ENCODE measurements at places on chromosomes 2 and 18.

DNA sequence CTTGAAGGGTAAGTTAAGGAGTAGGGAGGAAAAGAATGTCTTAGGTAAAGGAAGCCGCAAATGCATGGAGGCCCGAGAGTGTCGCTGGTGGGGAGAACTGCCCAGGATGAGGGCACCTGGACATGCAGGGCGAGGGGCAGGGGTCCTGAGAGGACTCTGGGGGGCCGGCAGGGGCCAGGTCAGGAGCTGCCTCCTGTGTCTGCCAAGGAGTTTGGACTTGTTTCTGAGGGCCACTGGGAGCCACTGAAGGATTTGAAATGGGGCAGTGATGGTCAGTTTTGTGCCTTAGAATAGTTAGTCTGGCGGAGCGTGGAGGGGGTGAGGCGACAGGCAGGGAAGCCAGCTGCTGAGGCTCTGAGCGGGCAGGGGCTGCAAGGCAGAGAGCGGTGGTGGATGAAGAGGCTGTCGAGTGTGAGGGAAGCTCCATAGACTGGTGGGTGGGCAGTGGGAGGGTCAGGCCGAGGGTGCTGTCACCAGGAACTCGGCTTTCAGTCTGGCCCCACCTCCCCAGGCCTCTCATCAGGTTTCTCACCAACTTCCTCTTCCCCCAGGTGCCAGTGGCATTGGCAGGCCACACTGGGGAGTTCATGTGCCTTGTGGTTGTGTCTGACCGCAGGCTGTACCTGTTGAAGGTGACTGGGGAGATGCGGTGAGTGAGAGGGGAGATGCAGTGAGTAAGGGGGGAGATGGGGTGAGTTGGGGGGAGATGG is 14.7 kb upstream of the SLC4A3 start:
- no peak for DNase-seq

DNA sequence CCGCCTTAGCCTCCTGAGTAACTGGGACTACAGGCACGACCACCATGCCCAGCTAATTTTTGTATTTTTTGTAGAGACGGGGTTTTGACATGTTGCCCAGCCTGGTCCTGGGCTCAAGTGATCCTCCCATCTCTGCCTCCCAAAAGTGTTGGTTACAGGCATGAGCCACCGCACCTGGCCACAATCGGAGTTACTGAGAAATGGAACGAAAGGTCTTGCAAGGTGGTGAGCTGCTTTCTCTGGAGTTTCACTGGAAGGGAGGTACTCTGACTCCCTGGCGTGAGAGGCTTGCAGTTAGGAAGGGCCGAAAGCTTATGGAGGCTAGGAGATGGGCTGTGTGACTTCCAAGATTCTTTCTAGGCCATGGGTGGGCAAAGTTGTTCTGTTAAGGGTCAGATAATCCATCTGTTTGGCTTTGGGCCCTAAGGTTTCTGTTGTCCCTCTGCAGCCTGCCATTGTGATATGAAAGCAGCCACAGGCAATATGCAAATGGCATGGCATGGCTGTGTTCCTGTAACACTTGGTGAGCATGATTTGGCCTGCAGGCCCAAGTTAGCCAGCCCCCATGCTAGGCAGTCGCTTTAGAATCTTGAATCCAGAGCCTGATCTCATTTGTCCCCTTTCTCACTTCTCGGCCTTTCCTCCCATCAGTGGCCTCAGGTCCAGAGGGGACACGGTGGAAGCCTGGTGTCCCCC is 7.9 kb downstream of the EFHD1 start:
- DNase-seq: no peak

GRCh38 chr2:168601741-168602140 is 145.7 kb downstream of the CERS6 start:
- no peak for DNase-seq

GRCh38 chr2:196233805-196234475 is 62.6 kb upstream of the STK17B start:
- no peak for DNase-seq

DNA sequence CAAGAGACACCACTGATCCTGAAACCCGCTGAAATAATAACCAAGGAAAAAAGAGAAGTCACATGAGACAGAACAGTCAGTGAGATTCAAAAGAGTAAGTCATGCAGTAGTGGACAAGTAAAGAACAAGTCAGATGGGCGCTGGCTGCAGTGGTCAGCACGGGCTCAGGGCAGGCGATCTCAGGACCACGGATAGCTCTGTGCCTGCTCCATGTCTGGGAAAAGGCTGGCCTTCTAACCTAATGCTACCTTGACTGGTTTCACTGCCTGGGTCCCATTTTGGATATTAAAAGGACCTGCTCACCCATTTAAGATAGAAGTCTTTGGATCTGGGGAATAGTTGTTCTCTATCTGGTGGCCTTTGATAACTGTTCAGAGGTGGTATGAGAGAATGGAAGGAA is 61.7 kb upstream of the LCLAT1 start:
- no peak for DNase-seq

DNA sequence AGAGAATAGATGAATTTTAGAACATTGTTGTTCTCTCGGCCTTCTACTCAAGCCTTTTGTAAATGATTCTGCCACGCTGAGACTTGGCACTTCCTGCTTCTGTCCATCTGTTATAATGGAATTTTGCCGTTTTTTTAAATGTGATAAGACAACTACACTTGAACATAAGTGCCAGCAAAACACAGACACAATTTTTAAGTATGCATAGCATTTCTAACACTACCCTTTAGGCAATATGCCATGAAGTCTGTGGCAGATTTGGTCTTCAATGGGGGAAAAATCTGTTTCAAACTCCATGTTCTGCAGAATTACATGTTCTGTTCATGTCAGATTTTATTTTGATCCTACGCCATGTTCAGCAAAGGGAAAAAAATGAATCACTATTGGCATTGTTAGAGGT is 1170.7 kb upstream of the SLC39A10 start:
- no peak for DNase-seq

DNA sequence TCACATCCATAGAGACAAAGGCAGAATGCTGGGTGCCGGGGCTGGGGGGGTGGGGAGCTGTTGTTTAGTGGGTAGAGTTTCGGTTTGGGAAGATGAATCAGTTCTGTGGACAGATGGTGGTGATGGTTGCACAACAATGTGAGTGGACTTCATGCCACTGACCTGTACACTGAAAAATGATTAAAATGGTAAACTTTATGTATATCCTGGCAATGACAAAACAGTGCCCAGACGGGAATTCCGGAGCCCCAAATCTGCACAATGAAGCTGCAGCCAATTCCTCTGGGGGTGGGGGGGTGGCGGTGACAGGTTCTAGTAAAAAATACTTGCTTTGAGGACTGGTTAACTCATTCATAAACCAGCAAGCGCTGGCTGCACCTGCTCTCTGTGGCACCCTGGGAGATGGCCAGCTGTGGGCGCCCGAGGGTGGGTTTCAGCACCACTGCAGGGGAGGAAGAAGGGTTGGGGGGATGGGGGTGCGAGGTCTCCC is 81.8 kb upstream of the HPCAL1 start:
- no peak for DNase-seq

DNA sequence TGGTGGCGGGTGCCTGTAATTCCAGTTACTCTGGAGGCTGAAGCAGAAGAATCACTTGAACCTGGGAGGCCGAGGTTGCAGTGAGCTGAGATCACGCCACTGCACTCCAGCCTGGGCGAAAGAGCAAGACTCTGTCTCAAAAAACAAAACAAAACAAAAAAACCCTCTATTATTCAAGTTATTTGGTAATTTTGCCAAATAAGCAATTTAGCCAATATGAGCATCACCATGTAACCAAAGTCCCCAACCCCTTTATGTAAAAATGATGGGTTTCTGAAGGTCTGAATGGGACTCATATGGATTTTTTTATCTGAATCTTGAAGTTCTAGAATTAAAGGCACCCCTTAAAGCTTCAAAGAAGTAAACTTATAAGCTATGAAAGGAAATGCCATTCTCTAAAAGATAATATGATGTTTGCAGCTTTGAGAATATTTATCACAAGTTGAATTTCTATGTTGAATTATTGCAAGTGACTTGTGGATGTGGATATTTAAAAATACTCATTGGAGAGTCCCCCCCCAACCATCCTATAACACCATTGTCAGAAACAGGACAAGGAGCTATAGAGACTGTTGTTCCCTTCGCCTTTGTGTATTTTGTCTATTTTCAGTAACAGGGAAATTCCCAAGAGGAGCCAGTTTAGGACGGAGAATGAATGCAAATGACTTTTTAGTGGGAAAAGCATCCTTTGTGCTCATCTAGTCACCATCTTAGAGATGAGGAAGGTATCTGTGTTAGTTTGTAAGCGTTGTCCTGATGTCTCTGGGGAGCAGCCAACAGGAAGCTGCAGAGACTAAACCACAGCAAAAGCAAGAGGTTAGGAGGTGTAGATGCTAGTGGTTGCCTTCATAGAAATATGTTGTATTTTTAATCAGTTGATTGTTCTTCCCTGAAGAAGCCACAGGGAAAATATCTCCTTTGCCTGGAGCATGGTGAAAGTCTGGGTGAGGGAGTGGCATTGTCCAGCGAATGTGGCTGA is 68.3 kb downstream of the TET3 start:
- DNase-seq: no peak

GRCh38 chr2:119431155-119431975 is at the start of gene TMEM37:
Gene TMEM37, plus strand, starts transcription at chr2:119431854. Its CDS starts 50 bp downstream, at chr2:119431904.
- DNase-seq: no peak

GRCh38 chr2:30366199-30366691 is 80.8 kb upstream of the LCLAT1 start:
- no peak for DNase-seq

GRCh38 chr2:143431316-143431715 is 302.1 kb downstream of the ARHGAP15 start:
- DNase-seq: no peak

GRCh38 chr2:220949466-220949865 is 622.6 kb downstream of the EPHA4 start:
- no peak for DNase-seq

DNA sequence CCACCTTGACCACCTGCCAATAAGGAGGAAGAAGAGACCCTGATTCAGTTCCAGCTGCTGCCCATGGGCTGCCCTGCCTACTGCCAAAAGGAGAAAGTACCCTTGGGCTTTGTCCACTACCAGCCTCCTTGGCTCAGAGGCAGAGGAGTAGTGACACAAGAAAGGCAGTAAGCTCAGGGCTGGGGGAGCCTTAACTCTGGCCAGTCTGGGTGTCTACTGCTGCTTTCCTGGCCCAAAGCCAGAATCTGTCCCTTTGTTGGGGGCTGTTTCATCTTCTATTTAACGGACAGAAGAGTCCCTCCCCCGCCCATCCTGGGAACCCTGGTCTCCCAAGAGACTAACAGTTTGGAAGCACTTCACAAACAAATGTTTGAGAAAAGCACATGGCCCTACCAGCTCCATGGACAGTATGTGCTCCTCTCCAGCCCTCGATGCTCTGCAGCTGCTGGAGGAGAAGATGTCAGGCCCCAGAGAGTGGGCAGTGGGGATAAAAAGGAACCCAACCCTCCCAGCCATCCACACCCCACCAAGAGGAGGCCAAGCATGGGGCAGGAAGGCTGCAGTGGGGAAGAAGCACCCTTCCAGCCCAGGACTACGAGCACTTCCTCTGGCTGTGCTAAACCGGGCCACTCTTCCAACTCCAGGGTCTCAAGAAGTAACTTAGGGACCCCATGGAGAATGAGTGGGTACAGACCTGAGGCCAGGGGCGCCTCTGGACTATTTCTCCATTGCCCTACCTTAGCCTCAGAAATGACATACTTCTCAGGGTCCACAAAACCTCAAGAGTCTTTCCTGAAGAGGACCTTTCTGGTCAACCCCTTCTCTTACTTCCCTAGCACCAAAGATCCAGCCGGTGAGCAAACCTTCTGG is 1.2 kb downstream of the ATG9A start:
- DNase-seq: no peak

DNA sequence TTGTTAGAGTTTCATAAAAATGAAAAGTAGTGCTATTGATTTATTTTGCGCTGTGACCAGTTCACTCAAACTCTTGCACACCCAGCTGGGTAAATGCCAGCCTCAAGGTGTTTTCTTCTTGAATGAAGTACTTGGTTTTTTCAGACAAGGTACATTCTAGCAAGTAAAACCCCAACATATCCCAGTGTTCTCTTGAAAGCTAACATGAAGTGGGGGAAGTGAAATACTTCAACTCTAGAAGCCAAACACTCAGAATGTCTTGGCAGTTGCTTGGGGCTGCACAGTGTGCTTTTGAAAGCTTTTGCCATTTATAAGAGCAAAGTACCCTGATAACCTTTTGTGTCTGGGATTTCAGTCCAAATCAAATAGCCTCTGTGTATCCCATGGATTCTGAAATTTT is 13.4 kb downstream of the NPAS2 start:
- DNase-seq: no peak

- no peak for DNase-seq
These were observed 71.5 kb downstream of the ASB1 start for GRCh38 chr2:238498188-238498587.

- no peak for DNase-seq
These were observed 1583.4 kb upstream of the PIK3C3 start for GRCh38 chr18:40371673-40372072.

- DNase-seq: no peak
These were observed 32.6 kb upstream of the AGPS start for GRCh38 chr2:177359836-177360595.

GRCh38 chr2:15641530-15641982 is 49.9 kb downstream of the DDX1 start:
- DNase-seq: no peak

- DNase-seq: no peak
These were observed 104.0 kb downstream of the ITGB1BP1 start for GRCh38 chr2:9319338-9319715.

GRCh38 chr2:101361522-101361921 is 25.8 kb downstream of the CREG2 start:
- no peak for DNase-seq

- DNase-seq: no peak
These were observed 11.0 kb downstream of the SLC4A3 start for GRCh38 chr2:219638217-219638947.

DNA sequence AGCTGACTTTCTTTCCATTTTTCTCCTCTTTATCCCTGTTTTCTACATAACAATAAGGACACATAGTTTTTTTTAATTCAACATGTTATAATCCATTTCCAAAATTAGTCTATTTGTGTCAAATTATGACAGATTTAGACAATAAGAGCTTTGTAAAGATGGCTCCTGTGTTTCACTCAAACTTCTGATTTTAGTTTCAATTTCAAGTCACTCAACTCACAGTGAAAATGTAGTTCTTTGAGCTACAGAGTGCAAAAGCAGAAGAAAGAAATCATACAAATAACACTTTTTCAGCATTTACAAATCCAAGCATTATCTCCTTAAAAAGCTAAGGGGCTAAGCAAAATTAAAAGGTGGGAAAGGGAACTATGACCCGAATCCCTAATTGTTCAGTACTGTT is 340.7 kb upstream of the TRIB2 start:
- no peak for DNase-seq

GRCh38 chr2:43078781-43079755 is 147.3 kb downstream of the ZFP36L2 start:
- DNase-seq: no peak

GRCh38 chr2:181036848-181037603 is 56.6 kb downstream of the UBE2E3 start:
- no peak for DNase-seq

GRCh38 chr2:175187378-175187777 is 5.9 kb upstream of the ATP5MC3 start:
- no peak for DNase-seq

- DNase-seq: no peak
These were observed 68.6 kb downstream of the MERTK start for GRCh38 chr2:111967018-111967417.
